ENCODE measurements at places on chromosomes 2 and 18.
A peak's percentile ranks its signal among the peaks of the same experiment; 100 is the strongest.

DNA sequence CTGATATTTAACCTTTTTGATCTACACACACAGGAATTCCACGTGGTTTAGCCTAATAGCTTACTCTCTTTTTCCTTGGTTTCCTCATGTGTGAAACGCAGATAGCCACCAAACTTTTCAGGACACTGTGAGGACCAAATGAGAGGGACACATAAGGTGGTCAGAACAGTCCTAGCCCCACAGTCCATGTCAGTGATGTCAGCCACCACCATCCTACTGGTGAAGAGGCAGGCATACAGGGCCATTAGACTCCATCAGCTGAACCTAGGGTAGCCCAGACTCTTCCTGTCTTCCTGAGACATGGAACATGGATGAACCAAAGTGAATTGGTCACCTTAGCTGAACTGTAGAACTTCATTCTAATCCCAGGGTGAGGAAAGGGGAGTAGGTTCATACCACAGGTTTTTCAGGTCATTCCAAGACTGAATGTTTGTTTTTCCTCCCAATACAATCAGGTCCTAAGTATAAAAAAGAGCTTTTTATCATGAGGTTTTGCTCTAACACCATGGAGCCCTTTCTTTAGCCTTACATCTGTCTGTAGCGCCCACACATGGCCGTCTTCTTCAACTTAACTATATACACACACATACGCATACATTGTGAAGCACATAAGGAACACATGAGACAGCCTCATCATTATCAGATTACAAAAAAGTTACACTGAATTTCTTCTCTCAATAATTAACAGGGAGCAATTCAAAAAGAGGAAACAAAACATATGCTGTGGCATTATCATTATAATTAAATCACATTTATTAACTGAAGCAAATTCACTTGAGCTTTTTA is 18.5 kb upstream of the NFE2L2 start:
- no peak for DNase-seq

- DNase-seq: no peak
Measured at GRCh38 chr18:74898965-74899364, 301.3 kb downstream of the ZNF407 start.

DNA sequence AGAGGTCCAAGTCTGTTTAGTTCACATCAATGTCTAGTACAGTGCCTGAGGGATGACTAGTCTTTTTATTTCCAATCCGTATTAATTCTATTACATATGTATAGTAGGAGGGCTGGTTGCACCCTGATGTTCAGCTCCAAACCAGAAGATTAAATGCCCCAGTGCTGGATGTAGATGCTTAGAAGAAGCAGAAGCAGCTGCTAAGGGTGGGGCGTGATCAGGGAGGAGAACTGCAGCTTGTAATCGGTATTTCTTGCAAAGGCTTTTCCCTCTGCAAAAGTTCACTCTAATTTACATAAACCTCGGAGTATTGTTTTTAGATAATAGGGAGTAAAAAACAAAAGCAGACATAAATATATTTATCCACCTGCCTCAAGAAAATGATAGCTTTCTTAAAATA is 145.3 kb upstream of the ITGA4 start:
- DNase-seq: no peak

DNA sequence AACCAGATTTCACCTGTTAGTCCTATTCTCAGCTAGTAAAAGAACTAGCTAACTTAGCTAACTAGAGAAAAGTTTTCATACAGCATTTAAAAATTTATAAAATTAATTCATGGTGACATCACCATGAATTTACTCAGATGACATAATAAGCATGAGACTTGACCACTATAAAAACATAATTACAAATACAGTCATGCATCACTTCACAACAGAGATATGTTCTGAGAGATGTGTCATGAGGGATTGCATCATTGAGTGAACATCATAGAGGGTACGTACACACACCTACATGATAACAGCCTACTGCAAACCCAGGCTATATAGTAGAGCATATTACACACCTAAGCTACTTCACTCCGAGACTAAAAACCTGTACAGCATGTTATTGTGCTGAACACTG is 481.3 kb upstream of the CHAC2 start:
- no peak for DNase-seq

DNA sequence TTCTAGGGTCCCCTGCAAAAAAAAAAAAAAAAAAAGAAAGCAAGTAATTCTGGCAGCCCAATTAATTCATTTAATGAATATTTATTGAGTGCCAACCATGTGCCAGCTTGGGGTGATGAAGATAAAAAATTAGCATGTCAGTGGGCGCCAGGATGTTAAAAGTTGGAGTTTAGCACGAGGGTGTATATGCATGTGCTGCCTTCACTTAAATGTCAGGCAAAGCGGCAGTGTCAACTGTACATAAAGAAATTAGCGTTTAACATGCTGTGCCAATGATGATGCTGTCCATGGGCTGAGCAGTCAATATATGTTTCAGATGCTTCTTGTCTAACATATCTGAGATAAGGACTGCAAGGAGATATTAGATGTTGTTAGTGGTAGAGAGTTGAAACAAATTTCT is 49.5 kb downstream of the ASAP2 start:
- no peak for DNase-seq

- no peak for DNase-seq
Measured at GRCh38 chr18:10086458-10087210, 172.8 kb downstream of the VAPA start.

DNA sequence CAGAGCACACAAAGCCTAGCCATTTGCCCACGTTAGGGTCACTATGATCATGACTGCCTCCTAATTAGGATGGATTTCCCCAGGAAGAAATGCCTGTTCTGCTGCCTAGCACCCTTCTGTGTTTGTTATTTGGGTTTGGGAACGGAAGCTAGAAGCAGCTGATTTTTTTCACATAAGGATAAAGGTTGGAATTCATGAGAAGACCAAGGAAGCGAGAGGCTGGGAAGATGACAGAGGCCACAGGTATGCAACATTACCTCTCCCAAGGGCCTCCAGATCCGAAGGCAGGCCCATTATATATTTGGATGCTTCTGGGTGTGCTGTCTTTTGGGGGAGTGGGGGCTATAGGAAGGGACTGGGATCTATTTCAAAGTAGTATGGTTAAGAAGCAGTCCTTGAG is 204.7 kb downstream of the FBXO15 start:
- no peak for DNase-seq

- peak; percentile 89 for DNase-seq
Measured at GRCh38 chr2:42072349-42073118, 24.7 kb downstream of the PKDCC start.

Data from NCI-H524 (cell line).